NCI-H1105 (cell line): ENCODE measurements at places on chromosomes 7 and 10.

DNA sequence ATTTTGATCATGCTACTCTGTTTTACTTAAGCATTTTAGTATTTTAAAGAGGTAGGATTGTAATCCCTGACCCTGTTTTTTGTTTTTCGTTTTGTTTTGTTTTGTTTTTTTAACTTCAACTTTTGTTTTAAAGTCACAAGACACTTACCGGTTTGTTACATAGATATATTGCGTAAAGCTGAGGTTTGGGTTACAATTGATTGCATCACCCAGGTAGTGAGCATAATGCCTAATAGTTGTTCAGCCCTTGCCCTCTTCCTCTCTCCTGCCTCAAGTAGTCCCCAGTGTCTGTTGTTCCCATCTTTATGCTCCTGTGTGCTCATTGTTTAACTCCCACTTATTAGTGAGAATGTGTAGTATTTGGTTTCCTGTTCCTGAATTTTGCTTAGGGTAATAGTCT lies 93.1 kb upstream of the TEX47 start:
- DNase-seq: no peak

DNA sequence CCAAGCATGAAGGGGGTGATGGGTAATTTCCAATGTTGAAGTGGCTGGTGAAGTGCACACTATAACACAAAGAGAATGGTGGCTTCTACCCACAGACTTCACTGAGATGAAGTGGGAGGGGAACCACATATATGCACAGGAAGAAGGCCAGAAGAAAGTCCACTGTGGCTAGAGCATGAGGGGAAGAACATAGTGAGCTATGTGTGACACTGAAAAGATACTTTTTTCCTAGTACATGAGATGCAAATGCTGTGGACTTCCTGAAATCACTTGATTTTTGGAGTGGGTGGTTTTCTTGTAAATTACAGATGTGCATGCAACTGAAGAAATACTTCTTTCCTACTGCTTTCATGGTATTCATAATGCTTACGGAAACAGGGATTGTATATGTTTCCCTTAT lies 115.6 kb upstream of the PHYHIPL start:
- no peak for DNase-seq

GRCh38 chr10:109846832-109847231 lies 76.5 kb downstream of the XPNPEP1 start:
- DNase-seq: no peak

DNA sequence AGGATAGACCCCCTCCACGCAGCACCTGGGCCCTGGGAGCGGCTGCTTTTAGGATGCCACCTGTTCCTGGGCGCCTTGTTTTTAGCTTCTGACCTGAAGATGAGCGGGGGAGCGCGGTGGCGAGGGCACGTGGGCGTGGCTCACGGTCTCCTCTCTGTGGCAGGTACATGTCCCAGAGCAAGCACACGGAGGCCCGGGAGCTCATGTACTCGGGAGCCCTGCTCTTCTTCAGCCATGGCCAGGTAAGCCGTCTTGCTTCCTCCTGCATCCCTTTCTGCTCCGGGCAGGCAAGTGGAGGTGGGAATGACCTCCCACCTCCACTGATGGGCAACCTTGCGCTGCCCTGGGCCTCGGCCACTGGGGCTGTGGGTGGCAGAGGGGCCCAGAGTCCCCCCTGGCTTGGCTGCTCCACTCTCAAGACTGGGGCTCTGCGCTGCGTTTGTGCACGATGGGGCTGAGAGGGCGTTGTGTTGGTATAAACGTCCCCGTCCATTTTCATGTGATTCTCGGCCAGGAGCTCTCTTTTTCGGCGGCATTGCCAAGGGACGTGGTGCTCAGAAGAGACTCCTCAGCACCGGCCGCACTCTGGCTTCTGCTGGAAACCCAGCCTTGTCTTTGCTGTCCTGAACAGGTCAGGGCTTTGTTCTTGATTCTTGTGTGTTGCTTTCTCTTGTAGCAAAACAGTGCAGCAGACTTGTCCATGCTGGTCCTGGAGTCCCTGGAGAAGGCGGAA lies 9.7 kb downstream of the GET4 start:
- DNase-seq: no peak

GRCh38 chr10:82377608-82378007 lies 502.6 kb downstream of the NRG3 start:
- no peak for DNase-seq

DNA sequence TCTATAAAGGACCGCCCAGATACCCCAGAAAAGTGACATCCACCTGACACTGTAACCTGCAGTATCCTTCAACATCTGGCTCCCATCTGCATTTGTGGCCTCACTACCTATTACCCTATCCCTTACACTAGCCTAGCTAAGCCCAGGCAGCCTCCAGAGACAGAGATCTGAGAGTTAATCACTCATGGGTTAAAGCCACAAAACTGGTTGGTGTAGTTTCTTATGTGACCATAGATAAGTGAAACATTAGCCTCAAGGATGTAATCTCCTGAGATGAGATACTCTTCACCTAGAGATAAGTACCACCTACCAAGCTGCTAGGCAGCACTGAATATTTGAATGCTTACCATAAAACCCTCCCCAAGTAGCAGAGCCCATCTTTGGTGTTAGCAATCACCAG lies 35.4 kb downstream of the CTTNBP2 start:
- no peak for DNase-seq

DNA sequence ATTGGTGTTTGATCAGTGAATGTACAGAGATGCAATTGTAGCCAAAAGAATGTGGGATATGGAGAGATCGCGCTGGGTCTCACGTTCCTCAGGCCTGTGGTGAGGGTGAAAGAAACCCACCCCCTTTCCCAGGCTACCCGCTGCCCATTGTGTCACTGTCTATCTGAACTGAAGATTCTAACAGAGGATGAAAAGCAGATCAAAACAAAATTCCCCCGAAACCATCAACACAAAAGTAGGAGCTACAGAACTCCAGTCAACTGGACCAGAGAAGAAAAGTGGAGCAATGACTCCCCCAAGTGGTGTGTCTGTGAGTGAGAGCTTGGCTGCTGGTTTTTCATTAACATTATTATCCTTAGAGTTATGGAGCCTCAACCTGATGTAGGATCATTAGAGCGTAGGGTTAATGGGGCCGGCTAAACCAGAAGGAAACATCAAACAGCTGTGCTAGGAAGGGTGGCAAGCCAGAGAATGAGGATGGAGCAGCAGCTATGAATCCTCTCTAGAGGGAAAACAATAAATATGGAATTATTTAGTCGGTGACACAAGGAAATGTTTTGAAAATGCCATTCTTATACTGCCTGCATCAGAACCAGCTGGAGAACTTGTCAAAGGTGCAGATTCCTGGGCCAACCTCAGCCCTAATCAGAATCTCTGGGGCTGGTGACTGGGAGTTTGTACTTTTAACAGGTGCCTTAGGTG lies 38.3 kb downstream of the AKR1B1 start:
- DNase-seq: peak; percentile 26

- no peak for DNase-seq
These were observed 110.6 kb upstream of the COL1A2 start for GRCh38 chr7:94284104-94284503.

DNA sequence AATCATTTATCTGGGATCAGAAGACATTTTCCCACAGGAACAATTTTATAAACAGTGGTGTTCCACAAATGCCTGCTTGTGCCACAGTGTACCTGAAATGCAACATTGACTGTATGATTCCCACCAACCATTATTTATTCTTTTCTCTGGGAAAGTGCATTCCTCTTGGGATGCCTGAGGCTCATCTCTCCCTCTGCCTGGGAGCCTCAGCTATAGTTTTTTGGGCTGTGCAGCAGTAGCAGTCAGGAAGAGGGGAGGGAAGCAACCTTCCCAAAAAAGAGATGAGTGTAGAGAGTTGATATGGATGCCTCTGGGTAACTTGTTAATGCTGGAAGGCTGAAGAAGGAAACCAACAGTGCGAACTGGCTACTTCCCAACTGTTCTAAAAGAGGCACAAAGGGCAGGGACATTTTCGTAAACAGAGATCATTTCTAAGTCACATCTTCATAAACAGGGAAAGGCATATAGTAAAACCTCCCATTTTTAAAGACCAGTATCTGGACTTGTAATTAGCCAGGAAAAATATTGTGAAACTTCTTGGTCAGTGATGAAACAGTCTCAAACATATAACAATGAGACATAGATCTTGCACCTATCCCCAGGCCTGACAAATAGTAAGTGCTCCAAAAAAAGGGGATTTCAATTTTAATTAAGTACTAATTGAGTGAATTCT lies 1.4 kb upstream of the CALD1 start:
- no peak for DNase-seq

DNA sequence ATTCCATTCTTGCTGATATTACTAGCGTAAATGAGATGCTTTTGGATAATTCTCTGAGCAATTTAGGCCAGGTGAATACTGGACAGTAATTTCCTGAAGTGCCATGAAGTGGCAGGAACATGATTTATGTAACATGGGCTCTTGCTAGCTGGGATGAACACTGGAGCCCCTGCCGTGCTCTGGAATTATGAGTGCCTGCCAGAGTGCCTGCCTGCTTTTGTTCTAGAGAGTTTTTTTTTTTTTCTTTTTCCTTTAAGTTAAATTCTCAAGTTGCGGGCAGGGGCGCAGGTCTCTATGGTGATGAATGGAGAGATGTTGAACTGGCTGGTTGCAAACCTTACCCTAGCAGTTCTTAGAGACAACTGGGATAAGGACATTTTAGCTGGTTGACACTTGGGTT lies 165.9 kb downstream of the AUTS2 start:
- no peak for DNase-seq

- DNase-seq: no peak
These were observed 1147.3 kb downstream of the XPNPEP1 start for GRCh38 chr10:108775911-108776475.

GRCh38 chr10:69220041-69220451 lies at the start of gene HKDC1:
HKDC1 (plus strand) TSS chr10:69220332; CDS start chr10:69220436, 104 bp downstream.
- no peak for DNase-seq
